ENCODE measurements at places on chromosomes 7 and 10. TPM values are rescaled to one million over a fixed set of nuclear protein-coding genes. Genes with fewer than 3 reads are reported as not detected.

FAM13C gene
- total RNA-seq, result not detected

C10orf105 gene
- total RNA-seq, result 0.36 TPM

GRCh38 chr7:94296881-94297280 is 97.8 kb upstream of the COL1A2 start:
- DNase-seq, result no peak
- no peaks in the 10 kb centered on the region for H3K4me1 ChIP-seq
- H3K4me3 ChIP-seq, result no peak overlapping the region
- H3K27me3 ChIP-seq, result no peaks in the 10 kb centered on the region
- H3K27ac ChIP-seq, result no peak overlapping the region

- H3K36me3 ChIP-seq, result no peaks in the 10 kb centered on the region
- no peak overlapping the region for H3K4me3 ChIP-seq
- H3K27me3 ChIP-seq, result no peaks in the 10 kb centered on the region
Measured at GRCh38 chr7:111074071-111074747, 16.7 kb upstream of the LRRN3 start.

- H3K27me3 ChIP-seq, result no peaks in the 10 kb centered on the region
- no peaks in the 10 kb centered on the region for H3K4me1 ChIP-seq
- no peaks in the 10 kb centered on the region for H3K36me3 ChIP-seq
- DNase-seq, result no peak
Measured at GRCh38 chr7:95957510-95957909, 185.2 kb downstream of the DYNC1I1 start.

Data from CD4-positive, alpha-beta T cell (primary cell).